ENCODE measurements at places on chromosomes 2 and 18.

DNA sequence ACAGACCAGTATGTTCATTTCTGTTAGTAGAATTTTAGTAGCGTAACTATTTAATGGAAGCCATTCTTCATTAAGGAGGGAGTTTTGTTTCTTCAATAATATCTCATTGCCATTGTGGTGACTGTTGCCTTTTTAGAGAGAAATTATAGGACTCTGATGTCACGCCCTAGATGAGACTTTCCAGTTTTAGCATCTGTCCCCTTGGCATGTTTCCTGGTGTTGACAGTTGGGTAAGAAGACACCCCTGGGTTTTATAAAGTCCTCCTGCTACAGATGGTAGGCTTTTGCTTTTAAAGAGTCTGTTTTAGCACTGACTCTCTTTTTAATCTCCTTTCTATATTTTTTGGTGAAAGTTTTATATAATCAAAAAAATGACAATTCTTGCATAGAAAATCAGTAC is 41.9 kb downstream of the KCNJ3 start:
- DNase-seq, result no peak

- no peak for DNase-seq
Observed at GRCh38 chr2:98387478-98387877, 41.2 kb downstream of the CNGA3 start.

GRCh38 chr2:151007365-151007764 is 254.3 kb downstream of the RBM43 start:
- DNase-seq, result no peak

DNA sequence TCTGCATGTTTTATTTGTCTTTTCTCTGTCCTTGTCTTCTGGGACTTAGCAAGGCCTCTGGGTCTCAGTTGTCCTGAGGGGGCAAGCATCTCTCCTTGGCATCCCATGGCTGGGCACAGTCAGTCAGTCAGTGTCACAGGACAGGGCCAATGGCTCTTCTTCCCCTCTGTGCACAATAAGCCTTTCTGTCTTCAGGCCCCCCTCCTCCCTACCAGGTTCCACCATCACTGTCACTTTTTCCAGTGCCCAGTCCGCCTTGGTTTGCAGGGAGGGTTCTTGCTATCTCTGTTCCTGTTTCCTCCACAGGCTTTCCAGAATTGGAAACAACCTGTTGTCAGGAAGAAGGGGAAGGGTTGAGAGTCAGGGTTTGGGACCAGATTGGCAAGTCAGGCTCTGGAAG is 1.7 kb upstream of the VAMP5 start:
- no peak for DNase-seq

DNA sequence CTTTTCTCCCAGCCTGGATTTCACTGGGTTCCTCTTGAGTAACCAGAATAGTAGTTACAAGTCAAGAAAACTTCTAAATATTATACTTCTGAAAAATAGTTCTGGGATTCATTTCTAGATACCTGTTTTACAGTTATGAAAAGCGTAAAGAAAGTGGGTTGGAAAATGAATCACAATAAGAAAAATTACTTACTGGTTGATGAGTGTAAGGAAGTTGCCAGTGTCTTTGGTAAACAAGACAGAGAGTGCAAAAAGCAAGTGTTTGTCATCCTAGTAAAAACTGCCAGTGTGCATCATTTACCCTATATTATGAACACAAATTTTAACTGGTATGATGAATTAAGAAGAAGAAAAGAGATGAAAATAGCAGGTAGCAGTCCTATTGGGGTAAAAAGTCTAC is 88.9 kb downstream of the R3HDM1 start:
- no peak for DNase-seq

GRCh38 chr2:157336137-157337010 is 10.8 kb upstream of the ERMN start:
- peak; percentile 56 for DNase-seq

All from fibroblast of the aortic adventitia (primary cell).